Naive thymus-derived CD8-positive, alpha-beta T cell (primary cell): ENCODE measurements at places on chromosomes 6 and 20. TPM values are rescaled to one million over a fixed set of nuclear protein-coding genes. Genes with fewer than 3 reads are reported as not detected.

ECT2L gene
- 0.26 TPM for total RNA-seq

SLC12A5 gene
- total RNA-seq = 1.5 TPM

ALDH5A1 gene
- total RNA-seq = 20.7 TPM

RAB44 gene
- not detected for total RNA-seq

FABP7 gene
- not detected for total RNA-seq

CITED2 gene
- total RNA-seq = 92.4 TPM

PRDM13 gene
- total RNA-seq = not detected

DPPA5 gene
- not detected for total RNA-seq

PLCB1 gene
- total RNA-seq = 2.6 TPM

MLIP gene
- not detected for total RNA-seq

DNA sequence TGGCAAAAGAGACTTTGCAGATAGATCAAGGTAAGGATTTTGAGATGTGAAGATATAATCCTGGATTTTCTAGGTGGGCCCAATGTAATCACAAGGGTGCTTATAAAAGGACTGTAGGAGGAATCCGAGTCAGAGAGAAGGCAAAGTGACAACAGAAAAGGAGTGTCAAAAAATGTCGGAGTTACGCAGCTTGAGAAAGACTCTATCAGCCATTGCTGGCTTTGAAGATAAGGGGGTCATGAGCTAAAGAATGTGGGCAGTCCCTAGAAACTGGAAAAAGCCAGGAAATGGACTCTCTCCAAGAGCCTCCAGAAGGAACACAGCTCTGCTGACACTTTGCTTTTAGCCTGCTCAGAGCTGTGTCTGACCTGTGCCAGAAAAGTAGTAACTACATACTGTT, 8.7 kb upstream of the RWDD1 start:
- no peak for DNase-seq
- peaks cover 9% of the 10 kb centered on the region for H3K4me1 ChIP-seq
- H3K27ac ChIP-seq = no peak overlapping the region
- peaks cover 9% of the 10 kb centered on the region for H3K27me3 ChIP-seq
- H3K4me3 ChIP-seq = no peak overlapping the region

GRCh38 chr6:133339543-133340384, 98.6 kb downstream of the EYA4 start:
- no peak overlapping the region for H3K4me3 ChIP-seq
- no peaks in the 10 kb centered on the region for H3K36me3 ChIP-seq
- H3K27me3 ChIP-seq = no peaks in the 10 kb centered on the region
- no peaks in the 10 kb centered on the region for H3K4me1 ChIP-seq
- DNase-seq = no peak

- H3K4me3 ChIP-seq = no peak overlapping the region
- no peaks in the 10 kb centered on the region for H3K27me3 ChIP-seq
- H3K36me3 ChIP-seq = peaks cover 19% of the 10 kb centered on the region
- DNase-seq = no peak
- no peaks in the 10 kb centered on the region for H3K4me1 ChIP-seq
These were observed 99.6 kb downstream of the CEP57L1 start for GRCh38 chr6:109194880-109195279.

- no peak overlapping the region for H3K4me3 ChIP-seq
- H3K27ac ChIP-seq = no peak overlapping the region
- no peak for DNase-seq
These were observed 171.7 kb downstream of the FAXC start for GRCh38 chr6:99177736-99178135.

DNA sequence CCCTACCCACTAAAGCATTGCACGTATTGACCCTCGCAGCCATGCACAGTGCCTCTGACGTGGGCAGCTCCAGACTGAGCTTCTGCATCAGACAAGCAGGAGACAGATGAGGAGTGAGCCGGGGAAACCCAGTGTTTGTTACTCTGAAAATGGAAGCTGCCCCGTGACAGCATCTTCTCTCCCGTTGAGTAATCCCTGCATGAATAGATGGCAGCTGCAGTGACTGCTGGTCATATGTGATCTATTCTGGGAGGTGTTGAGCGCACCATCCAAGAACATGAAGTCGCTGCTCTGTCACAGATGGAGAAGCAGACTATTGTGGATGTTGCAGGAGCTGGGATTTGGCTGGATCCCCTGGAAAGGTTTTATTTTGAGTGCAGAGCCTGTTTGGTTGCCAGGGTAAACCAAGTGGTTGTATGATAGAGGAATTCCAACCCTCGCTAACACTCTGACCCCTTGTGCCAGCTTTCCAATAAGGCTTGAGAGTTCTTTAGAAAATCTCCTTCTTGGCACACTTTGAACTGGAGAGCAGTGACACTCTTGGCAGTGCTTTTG, 242.2 kb downstream of the NRN1 start:
- no peak overlapping the region for H3K4me3 ChIP-seq
- DNase-seq = no peak
- H3K27me3 ChIP-seq = no peaks in the 10 kb centered on the region
- no peak overlapping the region for H3K27ac ChIP-seq
- peaks cover 18% of the 10 kb centered on the region for H3K36me3 ChIP-seq
- H3K4me1 ChIP-seq = peaks cover 7% of the 10 kb centered on the region

GRCh38 chr6:26516481-26517427, 16.7 kb downstream of the BTN1A1 start:
- no peak for DNase-seq
- peaks cover 14% of the 10 kb centered on the region for H3K4me1 ChIP-seq
- H3K27ac ChIP-seq = no peak overlapping the region
- no peak overlapping the region for H3K4me3 ChIP-seq
- no peaks in the 10 kb centered on the region for H3K36me3 ChIP-seq

DNA sequence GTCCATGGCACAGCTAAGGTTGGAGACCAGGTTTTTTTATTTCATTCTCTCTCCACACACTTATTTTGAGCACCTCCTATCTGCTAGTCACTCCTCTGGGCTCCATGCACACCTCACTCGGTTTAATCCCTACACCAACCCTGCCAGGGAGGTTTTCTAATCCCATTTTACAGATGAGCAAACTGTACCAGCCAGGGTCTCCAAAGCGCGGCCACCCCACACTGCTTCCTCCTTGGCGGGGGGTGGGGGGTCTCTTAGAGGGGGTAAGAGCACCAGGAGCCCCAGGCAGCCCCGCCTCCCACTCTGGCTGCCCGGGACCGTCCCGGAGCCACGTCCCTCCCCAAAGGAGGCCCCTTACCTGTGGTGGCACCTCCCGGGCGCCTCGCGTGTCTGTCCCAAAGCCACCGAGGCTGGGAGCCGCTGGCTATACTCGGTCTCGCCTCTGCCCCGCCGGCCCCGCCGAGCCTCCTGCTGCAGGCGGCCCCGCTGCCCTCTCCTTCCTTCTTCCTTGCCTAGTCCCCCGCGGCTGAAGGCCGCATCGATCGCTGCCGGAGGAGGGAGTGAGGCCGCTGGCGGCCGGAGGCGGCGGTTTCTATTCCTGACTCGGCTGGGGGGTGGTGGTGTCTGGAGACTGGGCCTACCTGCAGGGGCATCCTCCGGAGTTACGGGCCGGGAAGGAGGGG, at the start of gene KCNS1:
KCNS1 (minus strand) TSS at position 565 of the 683 bp plus-strand sequence. CDS start 1,891 bp downstream, outside the sequence.
- peaks cover 22% of the 10 kb centered on the region for H3K4me1 ChIP-seq
- peaks cover 53% of the 10 kb centered on the region for H3K27me3 ChIP-seq
- DNase-seq = no peak
- no peak within 1 kb of the TSS for H3K4me3 ChIP-seq
- H3K36me3 ChIP-seq = no peaks in the 10 kb centered on the region
- H3K27ac ChIP-seq = no peak within 1 kb of the TSS

GRCh38 chr6:68196645-68197044, 438.4 kb upstream of the ADGRB3 start:
- no peaks in the 10 kb centered on the region for H3K27me3 ChIP-seq
- H3K4me3 ChIP-seq = no peak overlapping the region
- no peaks in the 10 kb centered on the region for H3K4me1 ChIP-seq
- no peaks in the 10 kb centered on the region for H3K36me3 ChIP-seq
- no peak for DNase-seq
- no peak overlapping the region for H3K27ac ChIP-seq

GRCh38 chr6:148564494-148565035, 182.3 kb upstream of the UST start:
- H3K27ac ChIP-seq = no peak overlapping the region
- DNase-seq = no peak
- no peaks in the 10 kb centered on the region for H3K4me1 ChIP-seq
- H3K27me3 ChIP-seq = peaks cover 10% of the 10 kb centered on the region
- H3K4me3 ChIP-seq = no peak overlapping the region

GRCh38 chr20:36745234-36745926, 510 bp downstream of the NDRG3 start:
- peak overlapping the region; percentile 81 for H3K27ac ChIP-seq
- no peaks in the 10 kb centered on the region for H3K36me3 ChIP-seq
- H3K27me3 ChIP-seq = no peaks in the 10 kb centered on the region
- H3K4me3 ChIP-seq = peak overlapping the region; percentile 92

DNA sequence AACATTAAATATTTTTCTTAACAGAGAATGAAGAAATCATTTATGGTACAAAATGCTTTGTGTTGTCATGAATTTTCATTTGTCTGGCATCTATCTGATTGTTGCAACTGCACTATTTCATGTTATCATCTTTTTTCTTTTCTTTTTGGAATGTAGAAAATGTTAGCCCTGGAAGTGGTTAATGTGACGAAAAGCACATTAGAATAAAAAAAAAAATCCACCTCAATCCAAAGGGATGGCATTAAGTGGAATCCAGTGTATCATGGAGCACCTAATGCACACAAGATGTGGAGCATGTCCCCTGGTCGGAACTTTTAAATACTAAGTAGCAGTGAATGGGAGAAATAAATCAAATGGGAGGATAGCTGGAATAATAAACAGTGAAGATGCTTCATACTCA, 172.9 kb upstream of the MCHR2 start:
- no peak overlapping the region for H3K4me3 ChIP-seq
- no peak for DNase-seq
- peaks cover 5% of the 10 kb centered on the region for H3K27me3 ChIP-seq
- no peaks in the 10 kb centered on the region for H3K36me3 ChIP-seq
- no peaks in the 10 kb centered on the region for H3K4me1 ChIP-seq
- no peak overlapping the region for H3K27ac ChIP-seq

- no peak overlapping the region for H3K4me3 ChIP-seq
- H3K4me1 ChIP-seq = no peaks in the 10 kb centered on the region
- H3K27ac ChIP-seq = no peak overlapping the region
- no peaks in the 10 kb centered on the region for H3K36me3 ChIP-seq
- no peak for DNase-seq
- H3K27me3 ChIP-seq = no peaks in the 10 kb centered on the region
These were observed 127.2 kb downstream of the CDC5L start for GRCh38 chr6:44514576-44515193.

GRCh38 chr6:21625642-21626041, 32.1 kb downstream of the SOX4 start:
- DNase-seq = no peak
- no peak overlapping the region for H3K4me3 ChIP-seq
- no peaks in the 10 kb centered on the region for H3K4me1 ChIP-seq
- no peak overlapping the region for H3K27ac ChIP-seq

DNA sequence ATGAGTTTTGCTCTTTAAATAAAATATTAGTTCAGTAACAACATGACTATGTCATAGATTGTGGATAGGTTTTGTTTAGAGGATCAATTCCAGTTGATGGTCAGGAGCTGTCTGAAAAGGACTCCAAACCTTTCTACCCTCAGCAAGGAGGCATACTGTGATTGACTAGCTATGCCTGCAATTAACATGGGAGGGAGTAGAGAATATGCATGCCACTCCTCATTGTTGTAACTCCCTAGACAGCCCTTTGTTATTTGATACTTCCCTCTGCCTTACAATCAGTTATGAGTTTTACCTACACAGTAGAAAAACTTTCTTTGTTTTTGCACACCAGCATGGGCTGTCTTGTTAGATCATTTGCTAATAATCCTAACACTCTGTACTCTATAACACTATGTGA, 1418.5 kb downstream of the KHDRBS2 start:
- H3K27me3 ChIP-seq = no peaks in the 10 kb centered on the region

GRCh38 chr6:165971202-165971601, 196.4 kb downstream of the TBXT start:
- H3K36me3 ChIP-seq = no peaks in the 10 kb centered on the region
- H3K27me3 ChIP-seq = peaks cover 7% of the 10 kb centered on the region
- H3K27ac ChIP-seq = no peak overlapping the region
- H3K4me3 ChIP-seq = no peak overlapping the region
- no peak for DNase-seq

GRCh38 chr6:65202738-65203137, 504.3 kb downstream of the EYS start:
- no peak overlapping the region for H3K27ac ChIP-seq
- no peak overlapping the region for H3K4me3 ChIP-seq
- DNase-seq = no peak

DNA sequence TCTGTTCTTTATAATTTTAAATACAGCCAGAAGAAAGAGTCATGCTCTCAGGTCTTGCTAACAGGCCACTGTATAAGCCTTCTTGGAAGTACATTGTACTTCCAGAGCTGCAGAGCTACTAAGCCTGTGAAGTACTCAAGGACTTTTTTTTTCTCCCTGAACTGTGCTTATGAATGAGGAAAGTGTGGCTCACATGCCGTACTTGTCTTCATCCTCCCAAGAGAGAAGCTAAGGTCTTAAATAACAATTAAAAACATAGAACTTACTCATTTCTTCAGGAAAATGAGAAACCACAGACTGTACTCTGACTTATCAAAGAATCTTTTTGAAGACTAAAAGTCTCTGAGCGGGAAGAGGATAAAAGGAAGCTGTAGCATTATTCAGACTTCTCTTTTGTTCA, 218.3 kb downstream of the HTR1B start:
- H3K27me3 ChIP-seq = no peaks in the 10 kb centered on the region
- no peak overlapping the region for H3K27ac ChIP-seq
- H3K36me3 ChIP-seq = no peaks in the 10 kb centered on the region
- DNase-seq = no peak

DNA sequence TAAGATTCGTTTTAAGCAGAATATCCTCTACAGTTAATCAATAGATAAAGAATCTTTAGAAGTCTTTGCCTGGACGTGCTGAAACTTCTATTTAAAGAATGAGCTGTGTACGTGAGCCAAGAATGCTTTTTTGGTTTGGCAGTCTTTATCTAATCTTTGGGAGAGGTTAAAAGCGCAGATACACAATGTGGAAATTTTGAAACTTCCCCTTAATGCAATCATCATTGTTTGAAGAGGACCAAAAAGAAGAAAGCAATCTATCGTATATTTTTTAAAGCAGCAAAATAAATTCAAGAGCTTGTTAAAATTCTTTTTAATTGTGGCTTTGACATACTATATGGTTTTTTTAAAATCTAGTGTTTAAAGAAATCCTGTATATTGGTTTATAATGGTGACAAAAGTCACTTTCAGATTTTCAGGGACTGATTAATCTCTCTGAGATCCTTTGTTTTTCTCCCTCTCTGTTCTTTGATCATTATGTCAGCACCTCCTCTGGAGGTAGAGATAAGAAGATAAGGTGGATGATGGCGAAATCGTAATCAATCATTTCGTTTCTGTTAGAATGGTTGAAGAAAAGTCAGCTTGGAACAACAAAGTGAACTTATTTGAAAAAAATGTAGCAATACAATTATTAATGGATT, 92.1 kb upstream of the FAM184A start:
- no peak overlapping the region for H3K4me3 ChIP-seq
- DNase-seq = no peak
- H3K36me3 ChIP-seq = no peaks in the 10 kb centered on the region
- H3K4me1 ChIP-seq = no peaks in the 10 kb centered on the region

DNA sequence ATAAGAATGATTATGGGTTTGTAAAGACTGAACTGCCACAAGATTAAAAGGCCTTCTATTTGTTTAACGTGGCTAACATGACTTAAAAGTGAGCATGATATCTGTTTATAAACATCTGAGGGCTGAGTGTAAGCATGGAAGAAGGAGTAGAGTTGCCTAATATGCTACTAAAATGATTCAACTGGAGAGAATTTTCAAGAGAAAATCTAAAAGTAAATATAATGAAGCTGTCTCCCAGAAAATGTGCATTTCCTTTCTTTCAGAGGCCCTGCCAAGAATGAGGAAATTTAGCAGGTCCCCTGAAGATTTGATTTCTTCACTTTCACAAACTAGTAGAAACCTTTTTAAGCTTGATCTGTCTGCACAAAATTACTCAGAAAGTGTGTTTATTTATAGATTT, 4.2 kb upstream of the EYA4 start:
- no peak overlapping the region for H3K4me3 ChIP-seq
- no peak overlapping the region for H3K27ac ChIP-seq
- H3K4me1 ChIP-seq = peaks cover 5% of the 10 kb centered on the region
- no peak for DNase-seq
- no peaks in the 10 kb centered on the region for H3K36me3 ChIP-seq
